ENCODE measurements at places on chromosomes 5 and 9.

DNA sequence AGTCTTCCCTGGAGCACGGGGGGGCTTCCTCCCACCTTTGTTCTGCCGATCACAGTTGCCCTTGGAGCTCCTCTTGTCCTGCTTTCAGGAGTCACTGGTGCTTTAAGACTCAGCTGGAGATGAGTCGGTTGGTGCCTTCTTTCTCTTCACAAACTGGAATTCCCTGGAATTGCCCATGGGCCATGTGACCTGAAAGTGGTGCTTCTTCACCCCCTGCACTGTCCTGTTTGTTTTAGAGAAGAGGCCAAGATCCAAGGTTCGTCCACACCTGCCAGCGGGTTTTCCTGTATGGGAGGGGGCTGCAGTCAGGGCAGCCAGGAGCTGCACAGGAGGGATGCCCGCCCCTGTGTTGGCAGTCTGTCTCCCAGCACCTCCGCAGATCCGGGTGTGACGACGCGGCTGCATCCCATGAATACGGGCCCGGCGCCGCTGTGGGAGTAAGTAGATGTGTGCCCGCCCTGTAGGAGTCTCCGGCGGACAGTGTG lies 9.5 kb upstream of the MRPS2 start:
- no peak for DNase-seq

- DNase-seq: no peak
Measured at GRCh38 chr5:180704362-180704761, 35.5 kb downstream of the OR2Y1 start.

GRCh38 chr5:51544031-51544785 lies 161.0 kb downstream of the ISL1 start:
- no peak for DNase-seq

DNA sequence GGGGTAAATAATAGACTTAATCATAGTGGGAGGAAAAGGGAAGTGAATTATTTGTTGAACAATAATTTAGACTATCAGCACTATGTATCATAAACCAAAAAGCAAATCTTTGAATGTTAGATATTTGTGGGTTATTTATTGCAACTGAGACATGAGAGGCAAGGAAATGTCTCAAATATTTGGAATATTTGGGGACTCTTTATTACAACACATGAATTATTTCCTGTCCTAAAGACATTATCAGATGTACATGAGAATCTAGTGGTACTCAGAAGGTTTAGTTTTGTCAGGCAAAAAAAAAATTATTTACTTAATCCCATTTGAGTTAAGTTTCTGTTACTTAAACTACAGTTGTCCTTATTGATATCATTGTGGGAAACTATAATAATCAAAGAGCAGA lies 91.1 kb downstream of the TLR4 start:
- DNase-seq: no peak

GRCh38 chr5:139893873-139894272 lies 98.3 kb downstream of the PSD2 start:
- no peak for DNase-seq

GRCh38 chr5:71615809-71616208 lies 28.7 kb downstream of the MCCC2 start:
- no peak for DNase-seq

- no peak for DNase-seq
Measured at GRCh38 chr9:76107482-76107881, 217.0 kb downstream of the PCSK5 start.

- no peak for DNase-seq
Measured at GRCh38 chr9:12693141-12693540, at the start of gene TYRP1. Gene TYRP1 (plus strand): TSS chr9:12693385. CDS start chr9:12693997, 612 bp downstream.

- DNase-seq: no peak
Measured at GRCh38 chr5:110115503-110115902, 425.8 kb downstream of the MAN2A1 start.

- no peak for DNase-seq
Measured at GRCh38 chr9:87392086-87392485, 105.6 kb upstream of the DAPK1 start.

DNA sequence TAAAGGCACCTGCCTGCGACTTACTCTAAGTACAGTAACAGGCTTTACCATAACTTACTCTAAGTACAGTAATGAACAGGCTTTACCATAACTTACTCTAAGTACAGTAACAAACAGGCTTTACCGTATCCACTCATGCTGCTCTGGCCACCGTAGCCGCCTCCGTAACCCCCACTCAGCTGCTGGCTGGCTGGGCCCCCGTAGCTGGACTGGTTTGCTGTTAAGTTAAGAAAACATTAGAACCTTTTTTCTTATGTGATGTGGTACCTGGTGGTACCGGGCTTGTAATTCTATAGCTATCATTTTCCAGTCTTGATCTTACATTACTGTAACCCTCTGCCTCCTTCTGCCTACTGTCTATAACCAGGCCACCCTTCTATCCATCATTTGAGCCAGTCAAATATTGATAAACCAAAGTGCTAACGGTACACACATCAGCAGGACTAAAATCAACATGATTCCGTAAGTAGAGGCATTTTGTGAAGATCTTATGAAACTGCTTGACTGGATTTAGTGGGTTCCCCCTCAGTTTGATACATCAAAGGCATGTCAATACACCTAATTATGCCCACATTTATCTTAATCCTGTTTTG lies 7.4 kb downstream of the HNRNPH1 start:
- no peak for DNase-seq

GRCh38 chr5:89584339-89584956 lies 701.5 kb upstream of the MEF2C start:
- no peak for DNase-seq

DNA sequence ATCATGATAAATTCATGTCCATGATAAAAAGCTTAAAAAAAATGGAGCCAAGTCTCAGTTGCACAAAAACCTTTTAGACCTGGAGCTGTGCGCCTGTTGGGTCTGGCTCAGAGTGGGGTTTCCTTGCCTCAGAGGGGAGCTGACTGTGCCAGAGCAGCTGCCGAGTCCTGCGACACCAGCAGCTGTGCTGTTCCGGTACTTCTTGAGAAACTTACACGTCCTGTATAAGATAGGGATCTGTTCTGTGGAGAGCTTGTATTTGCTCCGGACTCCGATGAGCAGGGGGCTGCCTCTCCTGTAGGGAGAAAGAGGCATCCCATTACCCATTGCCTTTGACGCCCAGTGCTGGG lies 28.6 kb downstream of the GFPT2 start:
- no peak for DNase-seq

- DNase-seq: no peak
Measured at GRCh38 chr5:82421119-82421518, 143.0 kb upstream of the RPS23 start.

DNA sequence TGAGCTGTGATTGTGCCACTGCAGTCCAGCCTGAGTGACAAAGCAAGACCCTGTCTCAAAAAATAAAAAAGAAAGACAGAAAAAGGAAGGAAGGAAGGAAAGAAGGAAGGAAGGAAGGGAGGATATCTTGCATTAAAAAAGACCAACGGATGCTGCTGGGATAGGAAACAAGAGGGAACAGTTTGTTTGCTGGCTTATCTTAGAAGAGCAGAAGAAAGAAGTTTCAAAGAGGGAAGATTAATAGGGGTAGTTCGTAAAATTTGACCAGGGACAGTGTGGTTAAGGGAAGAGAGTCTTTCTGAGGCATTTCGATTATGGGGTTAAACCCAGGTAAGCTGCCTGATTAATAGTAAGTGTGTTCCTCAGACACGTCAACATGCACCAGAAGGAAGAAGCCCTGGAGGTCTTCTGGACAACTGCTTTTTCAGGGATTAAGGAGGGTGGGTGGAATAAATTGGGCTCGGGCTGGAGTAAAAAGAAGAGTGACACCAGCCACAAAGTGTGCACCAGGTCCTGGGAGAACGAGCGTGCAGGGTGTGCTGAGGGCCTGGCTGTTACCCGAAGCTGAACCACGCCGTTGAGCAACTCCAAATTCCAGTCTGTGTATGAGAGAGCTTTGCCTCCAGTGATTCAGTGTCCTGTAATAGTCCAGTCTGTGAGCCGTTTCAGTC lies 24.8 kb downstream of the FYB1 start:
- no peak for DNase-seq

DNA sequence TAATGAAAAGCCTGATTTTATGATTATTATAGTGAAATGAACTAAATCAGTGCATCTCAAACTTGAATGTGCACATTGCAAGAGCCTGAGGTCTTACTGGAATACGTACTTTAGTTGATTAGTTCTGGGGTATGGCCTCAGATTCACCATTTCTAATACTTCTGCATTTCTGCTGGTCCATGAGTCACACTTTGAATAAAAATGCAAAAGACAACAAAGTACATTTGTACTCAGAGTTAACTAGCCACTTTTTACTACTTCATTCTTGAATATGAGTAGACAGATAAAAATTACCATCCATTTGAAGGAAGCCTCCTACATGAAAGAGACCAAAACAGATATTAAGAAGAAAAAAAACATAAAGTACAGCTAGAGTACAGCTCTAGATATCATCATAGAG lies 27.1 kb upstream of the PRR16 start:
- DNase-seq: no peak

DNA sequence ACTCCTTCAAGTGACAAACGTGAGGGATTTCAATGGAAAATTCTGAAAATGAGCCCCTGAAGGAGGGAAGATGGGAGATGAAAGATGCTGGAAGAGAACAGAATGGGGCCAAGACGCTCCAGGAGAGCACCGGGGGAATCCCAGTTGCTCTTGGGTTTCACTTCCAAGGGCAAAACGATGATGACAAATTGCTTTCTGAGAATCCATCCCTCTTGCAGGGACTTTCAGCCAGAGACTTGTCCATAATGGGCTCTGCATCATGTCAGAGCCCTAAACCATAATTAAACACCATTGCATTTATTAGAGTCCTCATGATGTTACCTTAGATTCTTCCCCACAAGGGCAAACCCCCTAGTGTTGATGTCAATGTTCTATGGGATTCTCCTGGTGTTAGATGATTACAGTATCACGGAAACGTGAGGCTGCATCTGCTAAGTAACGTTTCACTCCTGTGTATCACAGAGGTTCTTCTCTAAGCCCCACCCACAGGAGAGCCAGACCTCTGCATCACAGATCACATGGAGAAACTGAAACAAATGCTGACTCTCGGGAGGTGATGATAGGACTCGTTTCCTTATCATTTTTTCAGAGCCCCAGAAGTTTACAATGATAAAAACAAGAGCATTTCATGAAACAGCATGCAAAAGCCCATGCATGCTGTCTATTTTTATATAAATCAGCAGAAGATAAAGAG lies 114.4 kb downstream of the TENT4A start:
- DNase-seq: no peak

DNA sequence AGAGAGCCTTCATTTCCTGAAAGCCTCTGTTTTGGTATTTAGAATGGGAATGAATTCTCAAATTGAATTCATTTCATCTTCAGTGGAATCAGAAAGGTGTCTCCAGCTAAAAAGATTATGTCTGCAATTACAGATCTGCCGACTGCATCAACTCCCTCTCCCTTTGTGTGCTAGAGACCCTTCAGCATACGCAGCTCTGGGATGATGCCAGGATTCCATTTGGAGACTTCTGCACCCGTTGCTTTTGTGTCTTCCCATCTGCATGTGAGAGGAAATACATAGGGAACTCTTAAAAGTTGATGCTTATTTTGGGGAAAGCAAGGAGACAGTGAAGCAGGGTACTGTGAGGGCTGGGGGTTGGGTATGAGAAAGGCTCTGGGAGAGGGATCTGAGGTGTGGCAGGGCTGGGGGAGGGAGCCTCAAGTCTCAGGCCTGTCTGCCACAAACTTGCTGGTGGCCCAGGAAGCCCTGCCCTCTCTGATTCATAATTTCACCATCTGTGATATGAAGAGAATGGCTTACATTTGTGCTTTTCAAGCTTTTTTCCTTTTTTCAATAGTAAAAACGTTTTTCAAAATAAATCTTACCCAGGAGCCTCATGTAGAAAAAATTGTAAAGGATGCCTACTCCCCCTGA lies 89.7 kb upstream of the SAP30L start:
- DNase-seq: peak; percentile 19

GRCh38 chr5:124665035-124665434 lies 81.4 kb downstream of the ZNF608 start:
- no peak for DNase-seq

GRCh38 chr5:59519338-59519737 lies 374.2 kb downstream of the PDE4D start:
- no peak for DNase-seq

GRCh38 chr5:67728326-67728890 lies 487.1 kb upstream of the PIK3R1 start:
- no peak for DNase-seq

- no peak for DNase-seq
Measured at GRCh38 chr5:129019401-129019908, 54.2 kb downstream of the SLC27A6 start.

DNA sequence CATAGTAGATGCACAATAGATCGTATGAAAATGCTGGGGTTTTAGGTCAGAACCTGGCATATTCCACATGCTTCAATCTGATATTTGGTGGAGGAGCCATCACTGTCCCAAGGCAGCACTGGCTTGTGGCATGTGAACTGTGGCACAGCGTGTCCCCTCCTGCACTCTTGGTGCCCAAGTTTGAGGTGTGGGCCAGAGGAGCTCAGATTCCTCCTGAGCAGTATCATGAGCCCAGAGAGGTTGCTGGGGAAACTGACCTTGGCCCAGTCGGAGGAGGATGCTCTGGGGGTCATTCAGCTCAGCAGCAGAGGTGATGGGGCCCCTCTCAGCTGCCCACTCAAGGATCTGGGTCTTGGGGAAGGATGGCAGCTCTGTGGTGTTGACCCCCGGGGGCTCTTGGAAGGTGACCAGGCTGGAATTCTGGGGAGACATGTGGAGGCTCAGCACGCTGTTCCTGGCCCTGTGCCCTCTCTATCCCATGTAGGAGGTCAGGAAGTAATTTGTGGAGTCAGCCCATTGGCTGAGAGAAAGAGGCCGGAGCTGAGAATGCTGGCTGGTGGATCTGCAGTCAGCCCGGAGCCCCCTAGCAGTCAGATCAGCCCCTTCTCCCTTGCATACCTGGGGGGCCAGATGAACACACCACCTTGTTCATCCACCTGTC lies 23.7 kb downstream of the FPGS start:
- DNase-seq: no peak

DNA sequence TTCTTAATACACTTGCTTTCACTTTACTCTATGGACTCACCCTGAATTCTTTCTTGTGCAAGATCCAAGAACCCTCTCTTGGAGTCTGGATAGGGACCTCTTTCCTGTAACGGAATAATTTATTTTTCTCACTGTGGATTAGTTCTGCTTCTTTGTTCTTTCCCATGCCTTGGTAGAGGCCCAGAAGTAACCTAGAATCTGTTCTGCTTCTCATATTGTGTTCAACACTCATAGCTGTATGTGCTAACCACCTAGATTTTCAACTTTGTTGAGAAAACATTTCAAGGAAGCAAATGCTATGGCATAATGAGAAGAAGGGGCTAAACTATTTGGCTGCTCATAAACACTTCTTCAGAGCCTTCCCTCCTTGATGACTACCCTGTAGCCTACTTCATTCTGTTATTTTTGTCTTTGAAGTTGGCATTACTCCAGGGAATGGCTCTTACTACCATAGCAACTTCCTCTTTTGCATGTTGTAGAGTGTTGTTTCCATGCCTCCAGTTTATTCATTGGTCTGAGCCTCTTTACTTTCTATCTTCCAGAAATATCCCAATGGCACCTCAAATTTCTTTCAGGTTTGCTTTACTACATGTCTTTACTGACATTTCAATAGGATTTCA lies 74.3 kb downstream of the KIAA0825 start:
- DNase-seq: no peak

- DNase-seq: no peak
Measured at GRCh38 chr5:39021413-39021812, 52.8 kb downstream of the RICTOR start.
